ENCODE measurements at places on chromosomes 16 and 17.

GRCh38 chr16:65069065-65069464 is 52.8 kb downstream of the CDH11 start:
- no peak for DNase-seq

DNA sequence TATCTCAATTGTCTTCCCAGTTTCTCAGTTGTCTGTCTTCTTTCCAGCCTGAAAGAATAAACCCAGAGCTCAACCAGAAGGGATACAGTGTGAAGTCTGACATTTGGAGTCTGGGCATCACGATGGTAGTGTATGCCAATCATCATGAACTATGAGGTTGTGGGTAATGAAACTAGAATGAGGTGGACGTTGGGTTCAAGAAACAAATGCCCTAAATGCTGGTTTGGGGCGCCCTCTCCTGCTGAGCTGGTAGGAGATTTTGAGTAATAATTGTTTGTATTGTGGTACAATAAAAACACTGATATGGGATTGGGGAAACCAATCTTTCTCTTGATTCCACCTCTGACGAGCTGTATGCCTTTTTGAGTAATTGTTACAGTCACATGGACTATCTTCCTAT is 110.4 kb downstream of the MAP2K6 start:
- no peak for DNase-seq

DNA sequence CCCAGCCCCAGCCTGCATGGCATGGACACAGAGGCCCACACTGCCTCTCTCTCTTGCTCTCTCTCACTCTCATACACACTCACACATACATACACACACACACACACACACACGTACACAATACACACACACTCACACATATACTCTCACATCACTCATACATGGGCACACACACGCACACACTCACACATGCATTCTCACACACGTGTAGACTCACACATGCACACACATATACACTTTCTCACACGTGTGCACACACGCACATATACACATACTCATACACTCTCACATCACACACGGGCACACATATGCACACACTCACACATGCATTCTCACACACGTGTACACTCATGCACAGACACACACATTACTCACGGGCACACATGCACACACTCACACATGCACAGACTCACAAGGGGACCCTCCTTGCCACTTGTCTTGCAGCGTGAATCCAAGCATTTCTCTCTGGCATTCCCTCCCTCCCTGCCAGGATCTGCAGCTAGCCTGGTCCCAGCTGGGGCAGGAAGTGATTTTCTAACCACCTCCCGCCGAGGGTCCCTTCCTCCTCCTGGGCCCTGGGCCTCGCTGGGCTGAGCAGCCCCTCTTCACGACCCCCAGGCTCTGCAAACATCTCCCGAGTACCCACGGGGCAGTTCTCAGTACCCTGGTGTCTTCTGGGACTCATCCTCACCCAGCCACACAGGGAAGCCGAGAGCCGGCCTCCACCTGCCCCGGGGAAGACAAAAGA is 37.5 kb downstream of the IL21R start:
- DNase-seq: no peak

GRCh38 chr16:66609139-66609510 is 4.6 kb downstream of the CMTM3 start:
- DNase-seq: no peak

DNA sequence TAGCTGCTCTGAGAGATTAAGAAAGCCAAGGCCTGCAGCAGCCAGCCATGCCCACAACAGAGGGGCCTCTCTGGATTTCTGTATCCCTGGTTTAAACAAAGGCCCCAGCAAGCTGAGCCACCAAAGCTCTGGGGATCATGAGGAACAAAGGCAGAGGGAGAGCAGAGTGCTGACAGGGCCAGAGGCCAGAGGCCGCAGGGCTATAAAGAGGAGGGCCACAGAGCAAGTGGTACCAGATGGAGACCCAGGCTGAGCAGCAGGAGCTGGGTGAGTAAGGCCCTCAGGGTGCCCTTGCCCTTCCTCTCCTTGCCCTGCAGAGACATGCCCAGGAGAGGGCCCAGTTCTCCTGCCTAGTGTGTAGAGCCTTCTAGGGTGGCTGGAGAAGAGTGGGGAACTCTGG is at the start of gene CRYBA1:
Gene CRYBA1, plus strand, starts transcription at position 232 of the 400 bp plus-strand sequence. Its CDS starts 5 bp downstream, at position 237.
- DNase-seq: no peak

- DNase-seq: no peak
Observed at GRCh38 chr16:46482895-46483294, 138.3 kb downstream of the SHCBP1 start.

DNA sequence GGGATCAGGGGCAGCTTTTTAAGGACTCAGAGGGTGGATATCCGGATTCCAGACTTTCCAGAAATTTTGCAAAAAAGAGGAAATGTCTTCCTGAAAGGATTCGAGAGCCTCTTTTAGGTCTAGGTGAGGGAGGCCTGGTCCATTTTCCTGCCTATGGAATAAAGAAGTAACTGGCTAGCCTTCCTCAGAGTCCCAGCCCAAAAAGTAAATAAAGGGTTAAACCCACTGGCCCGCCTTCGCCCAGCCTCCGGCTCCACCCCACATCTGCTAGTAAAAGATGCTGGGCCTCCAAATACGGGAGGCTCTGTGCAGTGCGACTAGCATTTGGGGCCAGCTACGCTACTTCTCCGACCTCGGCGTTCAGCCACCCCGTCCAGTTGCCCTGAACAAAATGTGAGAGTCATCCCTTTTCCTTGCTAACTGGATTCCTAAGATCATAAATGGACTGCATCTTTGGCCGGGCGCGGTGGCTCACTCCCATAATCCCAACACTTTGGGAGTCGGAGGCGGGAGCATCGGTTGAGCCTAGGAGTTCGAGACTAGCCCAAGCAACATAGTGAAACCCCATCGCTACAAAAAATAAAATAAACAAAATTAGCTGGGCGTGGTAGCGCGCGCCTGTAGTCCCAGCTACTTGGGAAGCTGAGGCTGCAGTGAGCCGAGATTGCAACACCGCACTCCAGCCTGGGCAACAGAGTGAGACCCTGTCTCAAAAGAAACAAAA is 824 bp upstream of the MPP2 start:
- DNase-seq: peak; percentile 69

DNA sequence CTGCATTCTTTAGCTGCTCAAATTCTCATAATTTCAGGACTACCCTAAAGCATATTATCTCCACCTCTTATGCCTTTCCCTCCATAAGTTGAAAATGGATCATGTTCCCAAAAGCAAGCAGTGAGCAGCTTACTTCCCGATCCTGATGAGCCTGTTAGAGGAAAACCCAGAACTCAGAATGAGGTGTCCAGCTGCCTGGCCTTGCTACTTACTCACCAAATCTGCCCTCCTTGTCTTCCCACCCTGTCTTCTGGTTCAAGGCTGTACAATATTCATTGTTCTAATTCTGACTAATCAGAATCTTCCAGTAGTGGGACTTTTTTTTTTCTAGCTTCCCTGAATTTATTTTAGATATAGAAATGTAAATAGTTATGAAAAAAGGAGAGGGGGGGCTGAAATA is 10.8 kb downstream of the LYRM1 start:
- DNase-seq: no peak

DNA sequence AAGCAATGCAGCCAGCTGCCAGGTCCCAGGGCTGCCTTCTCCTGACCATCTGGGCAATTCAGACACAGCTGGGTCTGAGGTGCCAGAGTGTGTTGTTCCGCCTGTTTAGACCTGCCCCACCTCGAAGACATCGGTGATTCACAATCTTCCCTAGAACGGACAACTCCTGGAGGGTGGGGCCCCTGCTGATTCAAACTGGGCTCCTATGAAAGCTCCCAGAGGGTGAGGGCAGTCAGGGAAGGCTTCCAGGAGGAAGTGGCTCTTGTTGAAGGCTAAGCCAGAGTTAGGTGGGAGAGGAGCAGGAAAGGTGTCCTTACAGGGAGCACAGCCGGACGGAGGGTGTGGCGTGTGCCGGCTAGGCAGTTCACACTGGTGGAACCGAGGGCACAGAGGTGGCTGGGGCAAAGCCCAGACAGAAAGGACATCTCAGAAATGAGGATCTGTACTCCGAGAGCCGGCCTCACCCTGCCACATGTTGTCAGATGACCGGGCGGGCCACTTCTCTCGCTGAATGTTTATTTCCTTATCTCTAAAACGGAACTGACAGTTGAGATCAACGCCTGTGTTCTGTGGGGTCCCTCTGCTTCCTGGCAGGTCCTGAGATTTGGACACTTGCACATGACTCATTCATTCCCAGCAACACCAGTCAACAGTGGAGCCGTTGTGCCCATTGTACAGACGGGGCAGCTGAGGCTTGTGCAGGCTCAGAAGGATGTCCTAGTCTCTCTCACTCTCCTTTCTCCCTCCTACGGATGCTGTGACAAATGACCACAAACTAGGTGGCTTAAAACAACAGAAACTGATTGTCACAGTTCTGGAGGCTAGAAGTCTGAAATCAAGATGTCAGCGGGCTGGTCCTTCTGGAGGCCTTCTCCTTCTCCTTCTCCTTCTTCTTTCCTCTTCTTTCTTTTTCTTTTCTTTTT is 26.9 kb upstream of the LITAF start:
- DNase-seq: no peak

GRCh38 chr17:1961189-1961588 is 63.9 kb downstream of the RTN4RL1 start:
- DNase-seq: no peak

- DNase-seq: no peak
Observed at GRCh38 chr16:79097166-79097565, 503.4 kb downstream of the MAF start.

- no peak for DNase-seq
Observed at GRCh38 chr17:57631871-57632270, 113.2 kb downstream of the CCDC182 start.

DNA sequence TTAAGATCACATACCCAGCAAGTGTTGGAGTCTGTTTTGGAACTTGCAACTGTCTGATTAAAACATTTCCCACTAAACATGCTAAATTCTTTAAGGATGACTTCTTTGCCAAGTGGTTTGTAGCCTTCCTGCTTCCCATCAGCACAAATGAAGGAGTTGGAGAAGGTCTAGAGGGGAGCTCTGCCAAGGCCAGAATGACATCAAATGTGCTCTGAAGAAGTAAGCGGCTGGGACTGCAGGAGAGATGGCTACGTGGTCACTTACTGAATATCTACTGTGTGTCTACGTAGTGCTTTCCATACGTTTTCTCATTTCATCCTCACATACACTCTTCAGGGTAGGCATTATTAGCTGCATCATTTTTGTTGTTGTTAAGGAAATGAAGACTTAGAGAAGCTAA is 135.7 kb upstream of the NLRP1 start:
- no peak for DNase-seq

GRCh38 chr17:35084987-35085386 is 21.5 kb upstream of the RFFL start:
- DNase-seq: no peak

GRCh38 chr16:64892835-64893785 is 228.8 kb downstream of the CDH11 start:
- DNase-seq: peak; percentile 71

DNA sequence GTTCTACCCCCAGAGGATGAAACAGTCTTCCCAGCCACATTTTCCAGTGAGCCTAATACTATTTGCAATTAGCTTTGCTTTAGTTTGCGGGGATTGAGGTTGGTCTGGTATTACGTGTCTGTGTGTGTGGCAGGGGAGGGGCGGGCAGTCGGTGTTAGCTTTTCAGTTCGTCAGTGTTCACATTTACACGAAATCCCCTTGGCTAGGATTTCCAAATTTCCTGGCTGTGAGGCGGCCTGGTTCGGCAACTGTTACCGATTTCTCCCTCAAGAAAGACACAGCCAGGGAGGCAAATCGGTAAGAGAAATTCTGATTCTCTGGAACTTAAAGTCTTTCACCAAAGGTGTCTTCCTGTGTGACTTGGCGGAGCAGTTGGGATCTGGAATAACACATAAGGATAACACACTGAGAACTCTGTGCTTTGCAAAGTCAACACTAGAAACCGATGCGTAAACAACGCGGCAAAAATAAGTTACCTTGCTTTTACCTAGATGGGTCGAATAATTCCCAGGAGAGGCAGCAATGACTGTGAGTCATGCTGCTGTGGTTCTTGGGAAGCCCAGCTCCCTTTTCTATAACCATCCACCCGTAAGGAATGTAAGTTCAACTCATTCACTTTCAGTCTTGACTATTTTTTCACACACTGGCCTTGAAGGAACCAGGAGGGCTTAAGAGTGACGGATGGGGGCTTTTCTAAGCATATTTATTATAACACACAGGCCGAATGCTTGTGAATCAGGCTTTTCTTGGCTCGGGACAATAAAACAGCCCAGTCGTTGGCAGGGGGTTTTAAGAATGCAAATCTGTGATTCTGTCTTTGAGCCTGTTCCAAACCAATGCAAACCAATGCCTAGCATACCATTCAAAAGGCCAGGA is 24.2 kb downstream of the GPRC5B start:
- no peak for DNase-seq

DNA sequence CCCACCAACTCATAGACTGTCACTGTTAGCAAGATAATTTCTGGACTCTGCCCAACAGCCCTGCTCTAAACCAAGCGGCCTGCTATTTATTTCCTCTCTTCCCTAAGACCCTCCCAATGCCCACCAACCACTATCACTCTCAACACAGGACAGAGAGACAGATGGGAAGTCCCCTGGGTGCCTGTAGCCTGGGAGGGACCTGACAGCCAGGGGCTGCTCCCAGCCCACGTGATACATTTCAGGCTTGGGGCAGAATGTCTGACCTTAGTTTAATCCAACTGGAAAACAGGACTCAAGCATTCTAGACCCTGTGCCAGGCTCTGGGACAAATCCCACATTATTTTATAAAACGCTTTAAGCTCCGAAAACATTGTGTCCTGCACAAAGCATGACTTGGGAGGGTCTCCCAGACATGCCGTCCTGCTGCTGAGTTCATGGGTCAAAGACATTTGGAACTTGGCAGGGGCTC is 23.6 kb downstream of the XYLT1 start:
- DNase-seq: no peak

DNA sequence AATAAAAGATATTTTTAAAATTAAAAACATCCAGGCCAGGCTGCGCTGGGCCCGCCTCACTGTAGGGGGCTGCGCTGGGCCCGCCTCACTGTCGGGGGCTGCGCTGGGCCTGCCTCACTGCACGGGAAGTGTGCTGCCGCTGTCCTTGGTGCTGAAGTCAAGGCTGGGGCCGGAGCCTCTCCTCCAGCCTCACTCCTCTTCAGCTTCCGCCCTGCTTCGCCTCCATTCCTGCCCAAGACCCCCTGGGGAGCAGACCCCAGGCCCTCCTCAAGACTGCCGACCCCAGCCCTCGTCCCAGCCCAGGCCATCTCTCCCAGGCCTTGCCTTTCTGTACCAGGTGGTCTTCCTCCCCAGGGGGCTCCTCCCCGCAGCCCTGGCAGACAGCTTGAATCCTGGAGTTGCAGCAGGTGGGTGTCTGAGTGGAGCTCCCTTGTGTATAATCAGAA is 26.2 kb downstream of the ENDOV start:
- peak; percentile 67 for DNase-seq

All from COLO829 (cell line).